ENCODE measurements at places on chromosomes 4 and X.

- DNase-seq: no peak
Measured at GRCh38 chr4:24382381-24382780, 202.0 kb downstream of the DHX15 start.

DNA sequence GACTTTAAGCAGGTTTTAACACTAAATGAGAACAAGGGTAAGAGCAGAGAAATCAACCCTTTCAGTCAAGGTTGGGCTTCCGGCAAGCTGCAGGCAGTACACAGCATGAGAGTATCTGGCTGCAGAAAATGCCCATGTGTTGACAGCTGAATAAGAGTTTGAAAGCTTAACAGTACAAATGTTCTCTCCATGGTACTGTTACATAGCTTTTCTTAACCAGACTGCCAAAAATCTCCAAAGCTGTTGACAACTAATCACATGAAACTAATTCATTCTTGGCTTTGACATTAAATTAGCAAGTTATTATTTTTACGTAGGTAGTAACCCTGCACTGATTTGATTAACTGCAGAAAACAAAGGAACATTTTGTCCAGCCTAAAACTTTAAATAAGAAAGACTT lies 153.5 kb downstream of the SLC10A7 start:
- no peak for DNase-seq

DNA sequence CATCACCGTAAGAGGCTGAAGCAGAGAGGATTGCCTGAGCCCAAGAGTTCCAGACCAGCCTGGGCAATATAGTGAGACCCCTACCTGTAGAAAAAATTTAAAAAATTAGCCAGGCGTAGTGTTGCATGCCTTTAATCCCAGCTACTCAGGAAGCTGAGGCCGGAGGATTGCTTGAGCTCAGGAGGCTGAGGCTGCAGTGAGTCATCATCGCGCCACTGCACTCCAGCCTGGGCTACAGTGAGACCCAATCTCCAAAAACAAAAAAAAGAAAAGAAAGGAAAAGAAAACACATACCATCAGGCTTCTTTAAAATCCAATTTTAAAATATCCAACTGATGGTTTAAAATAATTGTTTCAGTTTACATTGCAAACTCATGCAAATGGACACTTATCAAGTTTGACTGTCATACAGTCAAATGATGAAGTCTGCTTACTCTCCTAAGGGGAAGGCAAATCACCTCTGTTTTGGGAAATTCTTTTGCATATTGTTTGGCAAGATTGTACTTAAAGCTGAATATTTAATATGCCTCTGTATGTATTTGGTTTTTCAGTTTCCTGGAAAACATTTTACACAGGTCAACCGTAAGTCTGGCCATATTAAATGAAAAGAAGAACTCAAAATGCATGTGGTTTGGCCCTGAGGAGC lies 23.7 kb upstream of the TENM3 start:
- DNase-seq: no peak

GRCh38 chr4:188016754-188017153 lies 21.2 kb downstream of the ZFP42 start:
- DNase-seq: no peak

- DNase-seq: no peak
Measured at GRCh38 chr4:112704322-112704721, 67.4 kb downstream of the LARP7 start.

- DNase-seq: no peak
Measured at GRCh38 chrX:83008415-83008814, 499.7 kb upstream of the POU3F4 start.

GRCh38 chr4:87956501-87956900 lies 19.0 kb upstream of the SPP1 start:
- no peak for DNase-seq

DNA sequence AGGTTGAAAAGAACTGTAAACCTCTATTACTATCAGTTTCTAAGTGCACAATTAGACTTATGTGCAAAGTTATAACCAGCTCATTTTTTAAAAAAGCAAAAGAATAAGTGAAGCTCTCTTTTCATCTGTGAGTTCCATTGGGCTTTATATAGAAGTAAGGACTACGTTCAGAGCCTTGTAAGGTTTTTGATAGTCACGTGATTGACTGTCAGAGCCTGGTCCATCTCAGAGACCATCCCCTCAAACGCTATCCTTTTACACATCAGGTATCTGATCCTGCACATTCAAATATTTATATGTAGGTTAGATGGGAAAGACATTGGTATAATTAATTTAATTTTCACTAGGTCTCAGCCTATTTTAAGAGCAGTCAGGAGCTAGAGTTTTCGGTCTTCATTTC lies 279.3 kb downstream of the INPP4B start:
- no peak for DNase-seq

GRCh38 chr4:106287353-106287969 lies 28.5 kb downstream of the TBCK start:
- no peak for DNase-seq

GRCh38 chrX:87337267-87337666 lies 180.3 kb upstream of the KLHL4 start:
- DNase-seq: no peak

DNA sequence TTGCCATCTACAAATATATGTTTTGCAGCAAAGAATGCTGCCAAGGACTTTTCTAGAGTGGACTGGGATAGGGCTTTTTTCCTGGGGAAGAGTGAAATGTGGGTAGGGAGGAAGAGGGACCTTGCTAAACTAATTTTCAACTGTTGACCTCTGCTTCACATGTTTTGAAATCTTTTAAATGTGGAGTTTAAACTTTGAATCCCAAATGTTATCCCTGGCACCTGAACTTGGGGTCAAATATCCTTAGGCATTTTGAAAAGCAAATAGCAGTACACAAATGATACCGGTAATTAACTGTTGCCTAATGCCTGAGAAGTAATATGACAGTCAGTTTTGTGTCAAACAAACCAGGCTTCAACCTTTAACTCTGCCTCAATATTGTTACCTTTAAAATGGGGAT lies 7.3 kb upstream of the AR start:
- no peak for DNase-seq

DNA sequence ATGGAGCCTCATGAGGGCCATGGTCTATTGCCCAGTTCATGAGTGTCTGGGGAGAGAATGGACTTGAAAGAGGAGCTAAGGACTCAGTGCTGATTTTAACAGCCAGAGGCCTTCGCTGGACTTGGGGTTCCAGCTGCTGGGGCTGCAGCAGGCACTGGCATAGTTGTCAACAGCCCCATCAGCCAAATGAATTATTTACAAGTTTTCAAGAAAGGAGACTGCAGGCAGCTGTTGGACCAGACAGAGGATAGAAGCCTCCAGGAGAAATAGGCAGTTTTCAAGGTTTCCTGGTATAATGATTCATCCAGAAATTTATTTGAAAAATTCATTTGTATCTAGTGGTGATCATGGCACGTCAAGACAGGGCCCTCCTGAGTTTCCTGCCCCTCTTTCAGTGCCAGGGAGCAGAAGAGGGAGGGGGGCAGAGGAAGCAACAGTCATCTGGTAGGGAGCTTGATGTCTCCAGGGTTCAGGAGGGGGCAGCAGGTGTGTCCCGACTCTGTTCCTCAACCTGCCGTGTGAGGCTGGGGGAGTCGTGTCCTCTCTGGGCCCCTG lies 63.1 kb upstream of the GPR78 start:
- DNase-seq: no peak

DNA sequence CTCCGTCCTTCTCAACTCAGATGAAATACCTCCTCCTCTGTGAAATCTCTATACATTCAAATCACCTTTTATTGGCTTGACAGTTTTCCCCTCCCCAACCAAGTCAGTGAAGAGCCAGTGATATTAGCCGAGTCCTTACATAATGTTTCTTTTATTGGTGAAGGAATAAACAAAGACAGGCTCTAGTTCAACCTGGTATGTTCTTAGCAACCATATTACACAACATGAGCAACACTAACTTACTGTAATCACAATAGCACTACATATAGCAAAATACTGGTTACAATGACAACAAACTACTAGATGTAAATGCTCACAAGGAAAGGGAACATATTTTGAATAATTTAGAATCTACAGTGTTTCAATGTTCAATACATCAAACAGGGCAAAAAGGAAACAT lies 19.9 kb downstream of the DHX15 start:
- DNase-seq: no peak

GRCh38 chr4:119103263-119103662 lies 32.4 kb upstream of the MYOZ2 start:
- DNase-seq: no peak

- DNase-seq: no peak
Measured at GRCh38 chrX:145631461-145631951, 186.1 kb upstream of the SLITRK2 start.

GRCh38 chr4:120672076-120672475 lies 250.4 kb downstream of the PRDM5 start:
- no peak for DNase-seq

GRCh38 chr4:119281393-119281792 lies 40.5 kb downstream of the FABP2 start:
- no peak for DNase-seq

DNA sequence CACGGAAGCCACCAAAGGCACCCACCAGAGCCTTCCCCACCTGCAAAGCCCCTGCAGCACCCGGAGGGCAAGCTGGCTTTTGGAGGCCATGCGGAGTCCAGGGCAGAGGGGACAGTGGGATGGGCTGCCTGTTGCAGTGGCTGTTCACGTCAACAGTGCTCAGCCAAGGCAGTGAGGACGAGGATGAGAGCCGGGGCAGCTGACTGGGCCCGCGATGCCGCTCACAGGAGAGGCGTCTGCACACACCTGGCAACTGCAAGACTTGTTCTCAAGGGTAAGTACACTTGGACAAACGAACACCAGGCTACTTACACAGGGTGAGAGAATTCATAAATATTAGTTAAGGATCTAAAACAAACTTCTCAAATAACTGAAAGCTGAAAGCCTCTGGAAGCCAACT lies 19.6 kb downstream of the FGFR3 start:
- DNase-seq: no peak

GRCh38 chr4:151935411-151935810 lies 174.6 kb upstream of the GATB start:
- no peak for DNase-seq

- DNase-seq: no peak
Measured at GRCh38 chr4:7956934-7957656, 17.4 kb upstream of the AFAP1 start.

All from right kidney (tissue), 9 donors.